ENCODE measurements at places on chromosomes 7 and 10.

DNA sequence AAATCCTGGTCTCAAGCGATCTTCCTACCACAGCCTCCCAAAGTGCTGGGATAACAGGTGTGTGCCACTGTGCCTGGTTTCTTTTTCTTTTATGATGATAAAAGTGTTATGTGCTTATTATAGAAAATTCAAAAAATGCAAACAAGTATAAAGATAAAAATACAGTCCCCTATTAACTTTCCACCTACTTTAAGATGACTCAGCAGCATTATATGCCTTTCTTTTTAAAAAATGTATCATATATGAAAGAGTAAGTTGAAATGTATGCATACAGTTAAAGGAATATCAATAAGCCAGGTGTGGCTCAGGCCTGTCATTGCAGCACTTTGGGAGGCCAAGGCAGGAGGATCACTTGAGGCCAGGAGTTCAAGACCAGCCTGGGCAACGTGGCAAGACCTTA lies 216.9 kb upstream of the GALNT17 start:
- no peak for DNase-seq

- DNase-seq = no peak
Observed at GRCh38 chr7:20447021-20447650, 116.4 kb downstream of the ITGB8 start.

DNA sequence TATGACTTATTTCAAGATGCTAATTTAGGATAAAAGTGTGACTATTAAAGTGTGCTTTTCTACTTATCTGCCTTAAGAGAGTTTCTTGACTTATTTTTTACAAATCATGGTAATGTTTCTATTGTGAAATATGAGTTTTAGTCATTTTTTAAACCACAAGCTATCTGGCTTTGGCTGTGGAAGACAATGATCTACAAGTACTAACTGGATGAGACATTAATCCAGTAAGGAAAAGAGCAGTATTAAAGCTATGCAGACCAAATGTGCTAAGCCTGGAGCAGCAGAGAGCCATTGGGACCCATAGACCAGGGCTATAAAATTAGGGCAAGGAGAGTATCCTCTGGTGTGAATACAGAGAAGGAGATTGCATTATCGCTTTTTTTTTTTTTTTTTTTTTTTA lies 92.4 kb downstream of the SEMA3A start:
- no peak for DNase-seq

DNA sequence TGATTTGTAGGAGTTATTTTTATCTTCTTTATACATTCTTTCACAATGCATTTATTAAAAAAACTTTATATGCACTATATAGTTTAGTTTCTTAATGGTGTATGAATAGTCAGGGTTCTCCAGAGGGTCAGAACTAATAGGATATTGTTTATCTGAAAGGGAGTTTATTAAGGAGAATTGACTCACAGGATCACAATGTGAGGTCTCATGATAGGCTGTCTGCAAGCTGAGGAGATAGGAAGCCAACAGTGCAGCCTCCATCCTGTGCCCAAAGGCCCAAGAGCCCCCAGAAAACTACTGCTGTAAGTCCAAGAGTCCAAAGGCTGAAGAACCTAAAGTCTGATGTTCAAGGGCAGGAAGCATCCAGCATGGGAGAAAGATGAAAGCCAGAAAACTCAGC lies 192.8 kb upstream of the AHR start:
- no peak for DNase-seq

- no peak for DNase-seq
Observed at GRCh38 chr10:34674176-34674575, 140.9 kb downstream of the PARD3 start.

DNA sequence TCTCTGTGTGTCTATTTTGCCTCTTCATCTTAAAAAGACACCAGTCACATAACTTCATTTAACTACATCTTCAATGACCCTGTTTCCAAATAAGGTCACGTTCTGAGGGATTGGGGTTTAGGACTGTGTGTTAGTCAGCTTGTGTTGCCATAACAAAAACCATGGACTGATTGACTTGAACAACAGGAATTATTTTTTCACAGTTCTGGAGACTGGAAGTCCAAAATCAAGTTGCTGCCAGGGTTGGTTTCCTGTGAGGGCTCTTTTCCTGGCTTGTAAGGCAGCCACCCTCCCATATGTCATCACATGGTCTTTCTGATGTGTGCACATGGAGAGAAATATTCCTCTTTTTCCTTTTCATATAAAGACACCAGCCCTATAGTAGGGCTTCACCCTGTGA lies 55.3 kb downstream of the REEP3 start:
- no peak for DNase-seq

DNA sequence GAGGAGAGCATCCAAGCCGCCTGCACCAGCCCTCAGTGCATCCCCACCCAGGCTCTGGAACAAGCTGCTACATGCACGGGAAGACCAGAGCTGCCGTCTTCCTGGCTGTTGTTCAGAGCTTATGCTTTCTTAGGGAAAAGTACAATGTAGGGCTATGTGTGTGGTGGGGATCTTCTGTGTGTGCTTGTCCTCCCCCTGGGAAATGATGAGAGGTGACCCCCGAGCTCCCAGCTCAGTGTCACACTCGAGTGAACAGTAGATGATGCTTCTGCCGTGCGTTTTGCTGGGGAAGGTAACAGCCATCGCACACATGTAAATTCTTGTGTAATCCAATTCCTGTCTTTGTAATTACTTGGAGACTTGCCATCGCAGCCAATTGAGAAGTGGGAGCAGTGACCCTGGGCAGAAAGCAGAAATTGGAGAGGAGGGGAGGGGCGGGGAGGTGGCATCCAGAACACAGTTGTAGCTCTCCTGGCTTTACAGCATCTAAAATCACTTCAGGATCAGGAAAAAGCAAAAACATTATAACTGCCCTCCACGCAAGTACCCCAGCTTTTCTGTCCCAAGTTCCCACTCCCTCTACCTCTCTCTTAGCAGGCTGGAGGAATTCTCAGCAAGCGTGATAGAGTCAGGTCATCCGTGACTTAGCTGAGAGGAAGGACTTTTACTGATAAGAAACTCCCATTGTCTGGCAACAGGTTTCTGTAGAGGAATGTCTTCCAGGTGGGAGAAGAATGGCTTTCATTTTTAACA lies 149.6 kb downstream of the TCF7L2 start:
- DNase-seq = no peak

DNA sequence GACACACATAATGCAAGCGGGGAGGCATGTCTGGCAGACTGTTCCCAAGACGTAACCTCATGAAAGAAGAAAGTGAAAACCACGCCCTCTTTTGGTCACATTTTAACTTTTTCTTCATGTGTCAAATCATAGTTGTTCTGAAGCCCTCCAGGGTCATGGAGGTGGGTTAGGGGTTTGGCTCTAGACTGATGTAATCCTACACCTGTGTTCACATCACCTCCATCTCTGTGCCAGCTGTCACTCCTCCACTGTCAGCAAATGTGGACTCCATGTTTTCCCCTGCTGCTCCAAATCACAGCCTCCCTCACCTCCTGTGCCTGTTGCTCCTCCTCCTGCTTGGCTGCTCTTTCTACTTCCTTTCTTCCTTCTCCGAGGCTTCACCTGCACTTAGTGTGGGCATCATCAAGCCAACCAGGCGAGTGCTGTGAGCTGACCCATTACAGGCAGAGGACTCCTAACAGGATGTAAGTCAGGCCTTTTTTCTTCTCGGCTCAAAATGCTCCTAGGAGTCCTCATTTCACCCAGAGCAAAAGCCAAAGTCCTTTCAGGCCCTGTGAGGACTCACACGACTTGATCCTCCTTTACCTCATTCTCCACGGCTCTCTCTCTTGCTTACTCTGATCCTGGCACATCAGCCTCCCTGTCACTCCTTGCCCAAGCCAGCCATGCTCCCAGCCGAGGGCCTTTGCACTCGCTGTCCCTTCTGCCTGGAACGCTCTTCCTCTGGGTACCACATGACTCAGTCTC lies 66.4 kb upstream of the IFRD1 start:
- no peak for DNase-seq

GRCh38 chr10:59900048-59900727 lies 6.2 kb downstream of the CCDC6 start:
- DNase-seq = no peak

DNA sequence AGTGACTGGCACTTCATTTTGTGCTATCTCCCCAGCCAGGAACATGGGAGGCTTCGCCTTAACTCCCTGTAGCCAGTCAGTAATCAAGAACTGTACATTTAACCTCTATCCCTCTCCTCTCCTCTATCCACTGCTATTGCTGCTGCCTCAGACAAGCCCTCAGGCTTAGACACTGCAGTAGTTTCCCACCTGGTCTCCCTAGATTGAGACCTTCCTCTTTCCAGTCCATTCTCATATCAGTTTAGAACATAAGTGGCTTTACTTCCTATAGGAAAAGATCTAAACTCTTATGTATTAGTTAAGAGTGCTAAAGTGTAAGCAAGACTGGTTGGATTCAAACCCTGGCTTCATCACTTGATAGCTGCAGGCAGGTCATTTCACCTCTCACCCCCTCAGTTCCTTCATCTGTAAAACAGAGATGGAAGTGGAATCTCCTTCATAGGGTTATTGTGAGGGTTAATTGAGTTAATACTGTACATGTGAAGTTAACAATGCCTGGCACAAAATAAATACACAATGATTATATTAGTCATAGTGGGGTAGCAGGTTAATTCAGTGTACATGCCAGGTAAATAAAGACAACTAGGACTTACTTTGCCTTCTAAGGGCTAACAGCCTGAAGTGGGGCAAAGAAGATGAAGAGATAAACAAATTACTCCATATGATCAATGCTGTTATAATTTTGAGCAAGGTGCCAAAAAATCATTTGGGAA lies 76.1 kb downstream of the ZNF277 start:
- no peak for DNase-seq

DNA sequence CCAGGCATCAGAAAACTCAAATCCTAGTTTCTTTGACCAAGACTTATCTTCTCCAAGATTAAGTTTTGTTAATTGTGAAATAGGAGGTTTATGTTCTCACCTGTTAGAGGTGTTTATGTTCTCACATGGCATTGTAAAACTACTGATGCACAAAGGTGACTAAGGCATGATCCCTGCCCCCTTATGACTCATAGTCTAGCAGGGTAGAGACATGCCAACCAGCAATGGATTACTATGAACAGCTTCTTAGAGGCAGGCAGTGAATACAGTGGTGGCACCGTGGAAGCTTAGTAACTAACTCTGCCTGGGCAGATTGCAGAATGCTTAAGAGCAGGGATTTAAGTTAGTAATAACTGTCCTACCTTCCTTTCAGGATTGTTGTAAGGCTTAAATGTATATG lies 400.9 kb downstream of the SORCS3 start:
- no peak for DNase-seq

DNA sequence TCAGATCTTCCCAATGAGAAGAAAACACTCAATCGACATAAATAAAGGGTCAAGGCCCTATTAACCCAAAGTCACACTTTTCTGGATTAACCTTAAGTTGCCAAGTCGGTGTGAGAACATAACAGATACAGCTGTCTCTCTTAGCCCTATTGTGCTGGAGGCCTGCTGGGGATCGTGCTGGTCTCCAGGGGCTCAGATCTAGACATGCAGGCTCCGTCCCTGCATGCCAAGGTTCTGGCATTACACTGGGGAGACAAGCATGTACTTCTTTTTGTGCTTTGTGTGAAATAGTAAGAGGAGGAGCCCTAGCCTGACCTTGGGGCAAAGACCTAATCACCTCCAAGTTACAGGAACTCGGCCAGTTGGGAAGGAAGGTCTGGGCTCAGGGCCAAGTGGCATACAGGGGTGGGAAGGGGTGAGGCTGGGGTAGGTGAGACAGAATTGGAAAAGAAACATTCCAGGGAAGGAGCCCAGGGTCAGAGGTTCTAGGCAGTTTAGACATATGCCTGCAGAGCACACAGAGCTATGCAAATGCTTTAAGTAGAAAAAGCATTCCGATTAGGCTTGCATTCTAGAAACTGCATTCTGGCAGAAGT lies 216.4 kb downstream of the HECW1 start:
- DNase-seq = no peak

- DNase-seq = no peak
Observed at GRCh38 chr10:18094793-18095192, 45.4 kb upstream of the CACNB2 start.

GRCh38 chr7:137904833-137905232 lies 58.1 kb upstream of the DGKI start:
- DNase-seq = no peak

- DNase-seq = no peak
Observed at GRCh38 chr7:87220734-87221215, 1.2 kb upstream of the TMEM243 start.

GRCh38 chr7:27221201-27221797 lies 21.3 kb upstream of the EVX1 start:
- DNase-seq = no peak

DNA sequence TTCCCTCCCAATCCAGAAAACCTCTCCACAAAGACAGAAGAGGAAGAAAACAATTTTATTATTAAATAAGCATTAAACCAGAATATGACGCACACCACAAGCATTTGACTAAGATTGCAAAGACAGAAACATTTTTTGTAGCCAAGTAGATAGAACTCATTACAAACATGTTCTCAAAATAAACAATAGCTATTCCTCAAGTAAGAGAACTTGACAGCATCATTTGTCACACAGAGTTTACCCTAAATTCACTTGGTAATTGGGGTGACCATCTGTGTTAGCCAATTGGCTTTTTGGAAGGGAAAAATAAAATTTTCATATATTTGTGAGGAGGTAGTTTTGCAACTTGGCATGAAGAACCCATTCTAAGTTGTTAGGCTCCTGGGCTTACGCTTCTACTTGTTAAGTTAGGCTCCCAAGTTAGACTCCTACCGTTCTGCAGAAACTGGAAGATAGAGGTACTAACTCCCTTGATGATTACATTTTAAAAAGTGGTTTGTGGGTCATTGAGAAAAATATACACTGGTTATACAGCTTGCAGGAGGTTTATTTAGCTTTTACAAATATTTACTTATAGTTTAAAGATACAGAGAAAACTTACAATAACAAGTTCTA lies 618.6 kb upstream of the CNTNAP2 start:
- no peak for DNase-seq

DNA sequence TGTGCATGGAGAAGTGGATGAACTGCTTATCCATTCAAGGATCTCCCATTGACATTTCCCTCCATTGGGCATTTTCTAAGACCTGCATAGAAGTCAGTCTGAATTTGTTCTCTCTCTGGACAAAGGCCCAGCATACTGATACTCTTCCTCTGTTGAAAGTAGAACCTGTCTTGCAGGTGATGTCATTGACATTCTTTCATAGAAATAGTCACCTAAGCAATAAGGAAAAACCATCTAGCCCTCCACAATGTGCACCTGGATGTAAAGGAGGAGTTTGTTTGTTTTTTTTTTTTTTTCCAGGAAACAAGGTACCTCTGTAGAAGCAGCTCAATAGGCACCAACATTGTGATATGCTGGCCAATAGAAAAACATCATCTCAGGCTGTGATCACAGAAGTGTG lies 150.4 kb downstream of the DPY19L1 start:
- DNase-seq = no peak

GRCh38 chr7:94368371-94368791 lies 26.3 kb upstream of the COL1A2 start:
- DNase-seq = no peak

DNA sequence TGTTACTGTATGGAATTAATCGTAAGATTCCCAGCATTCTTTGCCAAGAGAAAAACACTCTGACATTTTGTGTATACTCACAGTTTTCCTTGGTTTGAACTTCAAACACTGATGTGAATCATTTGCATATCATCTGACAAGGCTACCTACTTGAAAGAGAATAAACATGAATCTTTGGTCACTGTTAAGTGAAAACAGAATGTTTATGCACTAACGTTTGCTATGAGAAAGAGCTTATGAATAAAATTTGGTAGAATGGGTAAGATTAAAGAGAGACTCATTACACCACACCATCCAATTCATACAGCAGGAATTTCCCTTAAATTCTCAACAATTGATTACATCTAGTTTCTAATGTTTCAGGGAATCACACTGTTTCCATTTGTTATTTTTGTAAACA lies 46.6 kb downstream of the MACC1 start:
- no peak for DNase-seq

- no peak for DNase-seq
Observed at GRCh38 chr7:106423111-106423510, 138.3 kb upstream of the NAMPT start.
